ENCODE measurements at places on chromosomes 4 and X.

DNA sequence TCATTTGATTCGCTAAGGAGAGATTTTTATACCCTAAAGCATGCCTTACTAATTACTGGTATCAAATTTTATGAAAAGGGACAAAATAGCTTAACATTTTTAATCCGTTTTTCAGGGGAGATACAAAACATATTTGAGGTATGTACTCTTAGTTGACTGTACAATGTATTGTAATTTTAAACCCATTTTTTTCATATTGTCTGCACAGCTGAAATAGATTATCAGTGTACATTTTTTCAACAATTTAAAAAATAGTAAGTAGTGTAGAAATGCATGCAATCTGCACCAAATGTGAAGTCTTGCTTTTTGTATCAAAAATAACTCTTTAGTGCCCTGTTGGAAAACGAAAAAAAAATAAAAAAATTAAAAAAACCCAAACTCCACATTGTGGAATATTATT is 82.2 kb downstream of the TENM3 start:
- DNase-seq: no peak

DNA sequence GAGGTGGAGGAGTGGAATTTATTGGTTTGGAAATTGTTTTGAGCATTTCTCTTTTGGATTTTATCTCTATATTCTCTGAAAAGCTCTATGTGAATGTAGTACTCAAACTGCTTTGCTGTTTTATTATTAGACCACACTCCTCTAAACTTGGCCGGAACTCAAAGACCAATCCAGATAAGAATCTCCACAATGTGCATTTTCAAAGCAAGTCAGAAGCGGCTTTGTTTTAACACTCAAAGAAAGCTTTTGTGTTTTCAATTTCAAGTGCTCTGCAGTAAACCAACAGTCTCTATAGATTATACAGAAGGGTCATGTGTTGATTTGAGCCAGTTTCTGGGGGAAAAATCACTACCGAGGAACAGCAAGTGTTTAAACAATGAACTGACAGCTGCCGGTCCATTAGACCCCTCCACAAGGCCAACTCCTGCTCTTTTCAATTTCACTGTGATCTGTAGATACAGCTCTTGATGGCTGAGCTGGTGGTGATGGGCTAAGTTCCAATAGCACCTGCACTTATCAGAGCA is 79.4 kb downstream of the FTHL17 start:
- DNase-seq: peak; percentile 35

GRCh38 chr4:962231-963208 is 10.8 kb downstream of the DGKQ start:
- no peak for DNase-seq

DNA sequence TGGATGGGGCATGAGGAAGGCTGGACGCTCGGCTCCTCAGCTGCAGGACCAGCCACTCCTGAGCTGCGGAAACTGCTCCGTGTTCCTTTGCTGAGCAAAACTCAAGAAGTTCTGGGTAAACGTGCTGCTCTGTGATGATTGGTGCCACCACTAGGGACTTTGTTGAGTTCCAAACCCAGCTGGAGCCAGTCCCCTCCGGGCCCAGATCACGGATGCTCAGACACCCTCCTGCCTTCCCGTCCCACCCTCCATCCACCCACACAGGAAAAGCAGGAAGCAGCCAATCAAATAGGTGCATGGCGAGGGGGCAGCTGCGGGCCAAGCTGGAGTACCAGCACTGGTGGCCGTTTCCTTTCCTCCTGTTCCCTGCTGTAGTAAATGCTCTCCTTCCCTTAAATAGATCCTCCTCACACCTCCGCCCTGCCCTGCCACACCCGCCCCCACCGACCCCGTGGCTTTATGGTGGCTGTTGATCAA is 68.0 kb downstream of the ADRA2C start:
- no peak for DNase-seq

- no peak for DNase-seq
Observed at GRCh38 chrX:17809984-17810383, 51.1 kb downstream of the RAI2 start.

- DNase-seq: no peak
Observed at GRCh38 chr4:3675251-3676115, 90.7 kb upstream of the ADRA2C start.

GRCh38 chr4:137980641-137981040 is 261.5 kb downstream of the SLC7A11 start:
- DNase-seq: no peak

GRCh38 chr4:5424211-5424610 is 284.1 kb downstream of the EVC2 start:
- DNase-seq: no peak

- no peak for DNase-seq
Observed at GRCh38 chrX:69469975-69470374, 34.2 kb upstream of the NALF2 start.

DNA sequence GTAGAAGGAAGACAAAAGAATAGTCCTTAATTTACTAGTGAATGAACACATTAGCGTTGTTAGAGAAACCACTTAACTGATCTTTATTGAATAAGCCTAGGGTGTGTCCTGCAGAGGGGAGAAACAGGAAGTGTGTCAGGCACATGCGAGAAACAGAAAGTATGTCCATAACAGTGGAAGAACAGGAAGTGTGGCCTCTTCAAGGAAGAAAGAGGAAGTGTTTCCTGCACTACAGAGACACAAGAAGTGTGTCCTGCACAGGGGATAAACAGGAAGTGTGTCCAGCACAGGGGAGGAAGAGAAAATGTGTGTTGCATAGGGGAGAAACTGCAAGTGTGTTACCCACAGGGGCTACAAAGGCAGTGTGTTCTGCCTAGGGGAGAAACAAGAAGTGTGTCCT is 539.6 kb upstream of the PRKX start:
- DNase-seq: peak; percentile 4

DNA sequence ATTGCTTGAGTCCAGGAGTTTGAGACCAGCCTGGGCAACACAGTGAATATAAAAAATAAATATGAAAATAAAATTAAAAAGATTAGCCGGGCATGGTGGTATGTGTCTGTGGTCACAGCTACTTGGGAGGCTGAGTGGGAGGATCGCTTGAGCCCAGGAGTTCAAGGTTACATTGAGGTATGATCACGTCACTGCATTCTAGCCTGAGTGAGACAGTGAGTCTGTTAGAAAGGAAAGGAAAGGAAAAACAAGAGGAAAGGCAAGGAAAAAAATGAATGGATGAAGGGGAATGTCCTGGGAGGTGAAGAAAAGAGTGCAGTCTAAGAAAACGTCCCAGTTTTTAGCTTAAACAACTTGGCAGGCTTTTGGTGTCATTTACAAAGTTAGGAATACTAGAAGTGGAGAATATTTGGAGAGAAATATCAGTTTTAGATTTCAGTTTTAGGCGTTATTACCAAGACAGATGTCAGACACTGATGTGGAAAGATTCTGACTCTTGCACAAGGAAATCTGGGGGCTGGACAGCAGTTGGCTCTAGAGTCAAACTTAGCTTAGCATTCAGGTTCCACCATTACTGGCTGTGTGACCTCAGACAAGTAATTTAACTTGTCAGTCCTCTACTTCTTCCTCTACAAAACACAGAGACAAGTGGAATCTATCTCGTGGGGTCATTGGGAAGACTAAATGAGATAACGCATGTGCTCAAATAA is 139.0 kb downstream of the TSPAN5 start:
- no peak for DNase-seq

- no peak for DNase-seq
Observed at GRCh38 chrX:30570505-30570904, 7.1 kb downstream of the TASL start.

GRCh38 chr4:128308986-128309385 is 21.4 kb upstream of the PGRMC2 start:
- no peak for DNase-seq

Data from H4 (cell line).